ENCODE measurements at places on chromosomes 4 and X.

GRCh38 chr4:72302981-72303704 lies 265.9 kb downstream of the ADAMTS3 start:
- no peak for DNase-seq

- no peak for DNase-seq
Measured at GRCh38 chr4:7393601-7394575, 40.8 kb downstream of the PSAPL1 start.

GRCh38 chr4:178174756-178175155 lies 732.5 kb upstream of the AGA start:
- no peak for DNase-seq

- no peak for DNase-seq
Measured at GRCh38 chr4:169249214-169249973, 21.4 kb downstream of the SH3RF1 start.

DNA sequence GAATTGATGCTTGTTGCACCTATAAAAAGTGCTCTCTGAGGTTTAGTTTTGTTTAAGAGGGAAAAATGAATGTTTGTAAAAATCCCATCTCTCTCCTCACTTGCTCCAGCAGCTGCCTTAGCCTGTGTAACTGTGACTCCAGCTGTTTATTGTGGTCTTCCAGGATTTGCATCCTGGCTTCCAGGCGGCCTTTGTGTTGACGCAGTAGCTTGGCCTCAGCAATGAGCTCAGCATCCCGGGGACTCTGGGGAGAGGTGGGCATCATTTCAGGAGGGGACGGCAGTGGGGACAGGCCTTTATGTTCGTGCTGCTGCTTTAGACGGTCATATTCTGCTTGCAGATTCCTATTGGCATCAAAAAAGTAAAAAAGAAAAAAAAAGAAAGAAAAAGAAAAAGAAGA lies 75.3 kb upstream of the FTHL17 start:
- DNase-seq: no peak

DNA sequence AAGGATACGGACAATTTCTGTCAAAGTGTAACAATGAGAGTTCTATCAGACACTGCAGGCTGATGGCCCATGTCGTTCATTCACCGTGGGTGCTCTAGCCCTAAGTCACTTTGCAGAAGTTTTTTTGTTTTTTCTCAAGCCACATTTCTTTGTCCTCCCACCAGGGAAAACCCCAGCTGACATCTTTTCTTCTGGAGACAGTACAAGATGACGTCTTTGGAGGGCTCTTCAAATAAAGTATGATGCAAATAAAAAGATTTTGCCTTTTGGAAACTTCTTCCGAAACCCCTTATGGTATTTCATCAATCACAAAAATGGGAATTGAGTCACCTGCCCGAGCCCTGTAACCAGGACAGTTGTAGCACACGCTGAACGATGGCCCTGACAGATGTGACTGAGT lies 73.2 kb downstream of the TRAPPC11 start:
- no peak for DNase-seq

DNA sequence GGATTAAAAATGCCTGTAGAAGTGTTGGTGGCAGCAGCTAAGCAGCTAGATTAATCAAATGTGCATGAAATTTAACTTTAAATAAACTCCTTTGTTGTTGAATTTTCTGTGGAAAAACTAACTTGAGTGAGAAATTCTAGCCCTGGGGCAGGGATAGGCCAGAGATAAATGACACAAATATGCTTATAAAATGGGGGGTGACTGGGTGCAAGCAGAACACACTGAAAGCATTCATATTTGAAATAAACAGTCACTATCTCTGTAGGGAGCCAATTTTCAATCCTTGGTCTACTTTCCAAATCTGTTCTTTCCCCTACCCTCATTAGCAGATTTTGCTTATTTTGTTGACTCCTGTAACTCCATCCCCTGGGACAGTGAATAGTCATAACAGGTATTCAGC lies 47.9 kb downstream of the RBPJ start:
- no peak for DNase-seq

Measured in right lobe of liver (tissue), 6 donors.